ENCODE measurements at places on chromosomes 1 and 21. TPM values are rescaled to one million over a fixed set of nuclear protein-coding genes. Genes with fewer than 3 reads are reported as not detected.

DNA sequence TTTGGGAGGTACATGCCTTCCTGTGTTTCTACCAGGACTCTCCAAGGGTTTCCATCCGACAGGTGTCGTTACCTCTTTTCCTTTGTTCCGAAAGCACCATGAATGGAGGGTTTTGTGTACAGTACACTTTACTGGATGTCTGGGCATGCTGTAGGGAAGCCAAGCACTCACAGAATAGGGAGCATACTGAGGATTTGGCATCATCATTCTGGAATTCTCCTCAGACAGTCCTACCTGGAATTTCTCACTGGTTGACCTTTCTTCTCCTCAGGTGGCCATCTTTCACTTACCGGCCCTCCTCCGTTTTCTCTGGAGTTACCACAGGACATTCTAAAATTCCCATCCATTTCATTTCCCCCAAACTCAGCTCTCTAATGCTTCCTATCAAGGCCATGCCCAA, 5.9 kb upstream of the MPL start:
- DNase-seq: no peak

DNA sequence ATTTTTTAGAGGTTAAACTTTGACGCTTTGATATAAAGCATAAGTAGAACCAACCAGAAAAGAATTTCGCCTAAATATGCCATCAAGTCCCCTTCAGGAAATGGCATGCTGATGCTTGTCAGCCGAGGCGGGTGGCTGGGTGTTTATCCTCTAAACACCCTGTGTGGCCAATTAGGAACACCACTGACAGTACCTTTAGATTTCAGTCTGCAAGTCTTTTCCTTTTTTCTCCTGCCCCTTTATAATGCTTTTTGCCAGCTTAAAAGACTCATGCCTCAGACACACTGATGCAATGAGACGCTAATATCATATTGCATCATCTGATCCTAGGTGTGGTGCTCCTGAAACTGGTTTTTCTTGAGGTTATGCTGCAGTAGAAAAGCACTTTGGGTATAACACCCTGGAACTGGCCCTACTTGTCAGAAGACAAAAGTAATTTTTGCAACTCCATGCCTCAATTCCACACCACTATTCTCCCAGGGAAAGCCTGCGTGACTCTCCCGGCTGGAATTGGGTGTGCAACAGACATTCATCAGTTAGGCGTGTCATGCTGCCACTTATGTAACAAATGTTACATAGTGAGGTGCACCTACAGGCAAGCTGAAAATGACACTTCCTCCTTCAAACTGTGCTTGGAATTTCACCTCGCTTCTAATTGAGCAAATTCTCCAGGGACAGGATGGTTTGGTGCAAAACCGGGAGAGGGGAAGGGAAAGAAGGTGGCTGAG, 2.0 kb upstream of the RCC2 start:
- DNase-seq: peak; percentile 6

DNA sequence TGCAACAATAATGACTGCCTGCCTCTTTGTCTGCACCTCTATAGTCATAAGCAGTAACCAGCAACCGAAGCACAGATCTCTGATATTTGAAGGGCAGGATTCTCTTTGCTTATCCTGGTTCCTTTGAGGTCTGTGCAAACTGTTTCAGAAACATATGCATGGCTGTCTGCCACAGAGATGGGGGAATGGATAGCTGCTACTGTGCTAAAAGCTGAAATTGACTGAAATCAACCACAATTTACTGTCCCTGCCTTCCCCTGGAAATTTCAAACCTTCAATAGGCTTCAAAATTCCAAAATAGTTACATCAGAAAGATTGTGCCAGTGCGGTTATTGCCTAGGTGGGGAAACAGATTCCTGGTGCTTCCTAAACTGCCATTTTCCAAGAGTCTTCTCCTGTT, 136.8 kb upstream of the GORAB start:
- peak; percentile 8 for DNase-seq

The TRIM17 gene
- total RNA-seq: not detected

DNA sequence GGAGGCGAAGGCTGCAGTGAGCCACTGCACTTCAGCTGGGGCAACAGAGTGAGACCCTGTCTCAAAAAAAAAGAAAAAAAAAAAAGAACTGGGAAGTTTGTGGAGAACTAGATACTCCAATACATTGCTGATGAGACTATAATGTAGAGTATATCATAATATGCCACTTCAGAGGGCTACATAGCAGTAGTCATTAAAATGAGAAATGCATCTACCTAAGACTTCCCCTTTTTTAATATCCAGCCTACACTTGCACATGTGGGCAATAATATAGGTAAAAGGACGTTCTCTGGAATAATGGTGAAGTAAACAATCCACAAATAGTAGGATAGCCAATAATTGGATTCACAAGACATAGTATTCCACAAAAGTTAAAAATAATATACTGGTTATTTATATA, 311.0 kb downstream of the HLX start:
- DNase-seq: no peak

The TFB2M gene
- 37.8 TPM for total RNA-seq

The ANGPTL3 gene
- not detected for total RNA-seq

DNA sequence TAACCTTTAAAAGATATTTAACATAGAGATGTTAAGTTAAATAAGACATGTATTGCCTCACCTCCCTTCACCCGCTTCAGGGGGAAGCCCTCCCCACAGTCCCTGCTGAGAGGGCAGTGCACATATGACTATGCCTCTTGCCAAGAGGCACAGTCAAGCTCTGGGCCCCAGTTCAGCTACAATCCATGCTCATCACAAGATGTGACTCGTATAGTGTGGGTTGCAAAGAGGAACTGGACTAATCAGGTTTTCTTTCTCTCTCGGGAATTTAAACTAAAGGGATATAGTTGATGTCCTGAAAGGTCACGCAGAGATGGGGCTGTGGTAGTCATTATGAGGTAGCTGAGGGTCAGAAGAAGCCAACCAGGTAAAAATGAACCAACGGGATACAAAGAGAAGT, 35.6 kb downstream of the LYST start:
- DNase-seq: peak; percentile 39

The PAQR6 gene
- 2.0 TPM for total RNA-seq

The TBX15 gene
- not detected for total RNA-seq

- DNase-seq: peak; percentile 8
These were observed 40.2 kb downstream of the ANGPTL3 start for GRCh38 chr1:62637392-62638105.

DNA sequence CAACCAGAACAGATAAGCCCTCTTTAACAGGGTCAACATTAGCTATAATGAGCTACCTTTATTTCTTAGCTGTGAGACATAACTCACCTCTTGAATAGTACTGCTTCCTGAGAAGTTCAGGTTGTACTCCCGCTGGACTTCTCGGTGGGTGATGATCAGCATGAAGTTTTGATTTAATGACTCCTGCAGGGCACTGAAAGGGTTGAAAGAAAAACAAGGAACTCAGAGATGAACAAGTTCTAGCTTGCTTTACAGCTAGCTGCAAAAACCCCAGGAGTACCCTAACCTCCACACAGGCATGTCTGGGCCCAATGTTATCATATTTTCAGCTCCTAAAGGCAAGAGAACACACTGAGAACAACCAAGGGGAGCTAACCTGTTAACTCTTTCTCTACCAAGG, 254.4 kb downstream of the FAF1 start:
- no peak for DNase-seq

The CCDC185 gene
- total RNA-seq: not detected

- no peak for DNase-seq
These were observed 87.4 kb downstream of the GREM2 start for GRCh38 chr1:240524356-240525069.

DNA sequence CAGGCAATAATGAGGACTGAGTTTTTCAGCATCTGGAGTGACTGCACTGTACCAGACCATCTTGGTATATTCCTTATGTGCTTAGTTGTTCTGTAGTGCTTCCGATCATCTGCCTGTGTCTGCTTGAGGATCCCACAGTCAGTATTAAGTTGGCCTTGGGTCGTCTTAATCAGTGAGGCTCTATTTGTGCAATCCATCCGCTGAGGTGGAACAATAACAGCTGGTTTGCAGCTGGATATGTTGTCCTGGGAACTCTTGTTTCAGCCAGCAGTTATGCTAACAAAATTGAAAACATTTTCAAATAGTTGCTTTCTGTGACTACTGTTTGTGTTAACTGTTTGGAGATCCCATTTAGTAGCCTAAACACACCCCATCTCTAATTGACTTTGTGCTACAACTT, 73.7 kb downstream of the LAMC1 start:
- DNase-seq: no peak

- DNase-seq: no peak
These were observed 31.6 kb downstream of the CDK18 start for GRCh38 chr1:205535866-205536758.
